ENCODE measurements at places on chromosomes 3 and 15.

DNA sequence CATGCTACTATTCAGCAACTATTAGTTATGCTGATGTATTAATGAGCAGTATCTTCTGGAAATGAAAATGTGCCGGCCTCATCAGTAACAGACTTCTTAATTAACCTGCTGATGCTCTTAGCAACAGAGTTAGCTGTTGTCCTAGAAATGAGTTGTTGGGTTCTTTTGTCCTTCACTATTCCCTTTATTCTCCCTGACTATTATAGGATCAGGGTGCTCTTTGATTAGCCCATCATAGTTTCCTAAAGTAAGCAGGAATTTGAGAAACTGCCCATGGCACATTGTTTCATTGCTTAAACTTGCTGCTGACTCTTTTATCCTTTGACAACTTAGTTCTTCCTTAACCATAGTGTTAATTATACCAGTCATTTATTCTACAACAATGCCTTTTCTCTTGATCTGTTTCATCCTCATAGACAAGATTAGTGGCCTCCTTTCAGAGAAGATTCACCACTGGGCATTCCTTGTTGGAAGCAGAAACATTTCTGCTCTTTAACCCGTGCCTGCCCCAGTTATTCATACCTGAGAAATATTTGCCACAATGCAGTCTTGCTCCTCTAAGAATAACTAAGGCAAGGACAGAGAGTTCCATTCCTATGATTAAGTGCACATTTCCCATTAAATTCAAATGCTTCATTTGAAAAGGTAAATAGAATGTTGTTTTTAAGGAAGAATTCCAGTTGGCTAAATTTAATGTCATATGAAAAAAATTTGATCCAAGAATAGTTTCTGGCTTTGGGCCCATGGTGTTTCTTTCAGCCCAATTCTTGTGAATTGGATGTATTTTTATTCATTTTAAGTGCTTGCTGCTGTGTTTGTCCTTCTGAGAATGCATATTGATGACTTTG, 573.3 kb upstream of the TBL1XR1 start:
- no peak for DNase-seq

- DNase-seq: no peak
Measured at GRCh38 chr3:184361532-184361931, at the start of the genes CLCN2 and POLR2H. CLCN2 (minus strand) TSS chr3:184361605; CDS start chr3:184361479, 126 bp downstream. POLR2H (plus strand) TSS chr3:184361710; CDS start chr3:184363493, 1,783 bp downstream.

GRCh38 chr15:72338617-72339321, 18.8 kb upstream of the CELF6 start:
- DNase-seq: no peak

GRCh38 chr15:52499506-52499905, 29.2 kb downstream of the MYO5A start:
- no peak for DNase-seq

DNA sequence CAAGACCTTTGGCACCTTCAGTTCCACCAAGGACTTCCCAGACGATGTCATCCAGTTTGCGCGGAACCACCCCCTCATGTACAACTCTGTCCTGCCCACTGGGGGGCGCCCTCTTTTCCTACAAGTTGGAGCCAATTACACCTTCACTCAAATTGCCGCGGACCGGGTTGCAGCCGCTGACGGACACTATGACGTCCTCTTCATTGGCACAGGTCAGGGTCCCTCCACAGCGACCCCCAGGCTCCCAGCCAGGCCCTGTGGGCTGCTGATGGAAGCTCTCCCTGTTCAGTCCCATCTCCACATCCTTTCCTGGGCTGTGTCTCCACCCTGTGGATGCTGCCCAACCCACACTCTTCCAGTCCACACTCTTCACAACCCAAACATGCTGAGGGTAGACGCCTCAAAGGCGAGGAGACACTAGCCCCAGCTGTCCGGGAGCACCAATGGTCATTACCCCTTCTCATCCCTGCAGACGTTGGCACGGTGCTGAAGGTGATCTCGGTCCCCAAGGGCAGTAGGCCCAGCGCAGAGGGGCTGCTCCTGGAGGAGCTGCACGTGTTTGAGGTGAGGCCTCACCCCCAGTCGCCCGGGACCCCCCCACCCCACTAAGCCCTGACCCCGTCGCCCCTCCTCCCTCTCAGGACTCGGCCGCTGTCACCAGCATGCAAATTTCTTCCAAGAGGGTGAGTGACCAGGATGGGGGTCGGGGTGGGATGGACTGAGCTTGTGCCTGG, 4.3 kb upstream of the LSMEM2 start:
- DNase-seq: peak; percentile 62

- DNase-seq: no peak
Measured at GRCh38 chr3:17039594-17039993, 154.8 kb downstream of the PLCL2 start.
